ENCODE measurements at places on chromosomes 16 and 17.

DNA sequence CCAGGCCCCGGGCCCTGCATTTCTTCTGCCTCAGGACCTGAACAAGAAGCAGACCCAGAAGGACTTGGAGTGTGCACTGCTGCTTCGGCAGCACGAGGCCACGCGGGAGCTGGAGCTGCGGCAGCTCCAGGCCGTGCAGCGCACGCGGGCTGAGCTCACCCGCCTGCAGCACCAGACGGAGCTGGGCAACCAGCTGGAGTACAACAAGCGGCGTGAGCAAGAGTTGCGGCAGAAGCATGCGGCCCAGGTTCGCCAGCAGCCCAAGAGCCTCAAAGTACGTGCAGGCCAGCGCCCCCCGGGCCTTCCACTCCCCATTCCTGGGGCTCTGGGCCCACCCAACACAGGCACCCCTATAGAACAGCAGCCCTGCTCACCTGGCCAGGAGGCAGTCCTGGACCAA, 9.2 kb downstream of the HIRIP3 start:
- no peak for DNase-seq

DNA sequence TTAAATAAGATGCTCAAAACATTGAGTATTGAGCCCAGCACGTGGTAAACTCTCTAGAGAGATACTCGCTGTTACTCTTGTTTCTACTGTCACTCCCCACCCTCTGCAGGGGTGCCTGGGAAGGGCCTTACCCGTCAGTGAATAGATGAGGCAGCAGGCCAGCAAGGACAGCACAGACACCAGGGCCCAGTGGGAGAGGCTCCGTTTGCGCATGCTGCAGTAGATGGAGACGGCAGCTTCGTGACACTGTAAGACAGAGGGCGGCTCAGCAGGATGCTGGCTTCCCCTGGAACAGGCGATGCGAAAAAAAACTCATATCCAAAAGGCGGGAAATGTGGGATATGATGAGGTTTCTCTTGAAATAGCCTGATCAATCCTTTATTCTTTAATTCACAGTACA, 20.0 kb downstream of the SLC38A8 start:
- DNase-seq, result no peak

DNA sequence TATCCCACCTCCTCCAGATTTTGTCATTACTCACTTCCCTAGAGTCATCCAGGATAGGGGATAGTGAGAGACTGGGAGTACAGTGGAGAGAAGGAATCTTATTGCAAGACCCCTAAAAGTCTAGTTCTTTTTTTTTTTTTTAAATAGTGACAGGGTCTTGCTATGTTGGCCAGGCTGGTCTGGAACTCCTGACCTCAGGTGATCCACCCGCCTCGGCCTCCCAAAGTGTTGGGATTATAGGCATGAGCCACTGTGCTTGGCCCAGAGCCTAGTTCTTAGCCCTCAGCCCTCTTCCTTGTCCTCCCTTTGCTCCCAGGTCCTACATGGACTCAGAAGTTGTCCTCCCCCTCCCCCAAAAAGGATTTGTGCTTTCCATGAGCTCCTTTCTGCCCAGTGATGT, 2.7 kb upstream of the CHRNB1 start:
- DNase-seq, result no peak

GRCh38 chr17:34249061-34249460, 6.0 kb upstream of the CCL2 start:
- DNase-seq, result no peak

DNA sequence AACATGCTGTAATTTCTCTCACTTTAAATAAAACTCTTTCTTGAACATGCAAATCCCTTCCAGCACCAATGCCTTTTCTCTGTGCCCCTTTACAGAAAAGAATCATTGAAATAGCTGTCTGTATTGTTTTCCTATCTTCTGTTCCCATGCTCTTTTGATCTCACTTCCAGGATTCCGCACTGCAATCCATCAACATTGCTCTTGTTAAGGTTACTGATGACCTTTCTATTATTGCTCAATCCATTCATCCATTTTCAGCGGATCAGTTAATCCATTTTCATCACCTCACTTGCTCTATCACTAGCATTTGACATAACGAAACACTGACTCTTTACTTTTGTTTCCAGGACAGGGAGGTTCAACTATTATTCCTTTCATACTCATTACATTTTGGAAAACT, 130.5 kb downstream of the ABCA8 start:
- no peak for DNase-seq

DNA sequence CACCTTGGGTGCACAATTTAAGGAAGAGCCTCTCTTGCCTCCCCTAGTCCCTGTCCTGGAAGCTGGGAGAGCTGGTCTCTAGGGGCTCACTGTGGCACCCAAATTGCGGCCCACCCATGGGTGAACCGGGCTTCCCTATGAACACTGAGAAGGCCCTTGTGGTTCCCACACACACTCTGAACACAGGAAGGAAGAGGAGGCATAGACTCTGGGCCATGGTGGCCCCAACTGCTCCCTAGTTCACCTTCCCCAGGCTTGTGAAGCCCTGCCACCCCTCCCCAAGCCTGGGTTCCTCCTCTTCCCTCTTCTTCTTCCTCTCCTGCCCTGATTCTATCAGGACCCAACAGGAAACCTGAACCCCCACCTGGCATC, 10.5 kb downstream of the SREBF1 start:
- no peak for DNase-seq

- DNase-seq, result peak; percentile 13
These were observed 920 bp upstream of the ZCCHC14 start for GRCh38 chr16:87493608-87494280.

DNA sequence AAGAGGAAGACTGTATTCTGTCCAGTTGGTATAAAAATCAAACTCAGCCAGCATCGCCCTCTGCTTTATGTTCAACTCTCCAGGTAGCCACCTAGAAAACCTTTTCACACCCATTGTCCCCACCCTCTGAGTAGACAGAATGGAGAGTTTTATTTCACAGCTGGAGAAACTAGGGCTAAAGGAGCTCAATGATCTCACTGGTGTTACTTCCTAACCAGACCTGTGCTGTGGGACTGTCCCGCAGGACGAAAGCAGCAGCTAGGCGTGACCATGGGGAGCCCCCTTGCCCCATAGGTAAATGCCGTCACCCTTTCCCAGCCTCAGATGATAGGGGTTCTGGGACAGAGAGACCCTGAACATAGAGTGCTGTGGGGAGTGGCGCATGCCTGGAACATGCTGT, 67.7 kb downstream of the CYLD start:
- DNase-seq, result no peak

GRCh38 chr16:69494991-69495392, 70.6 kb downstream of the CYB5B start:
- no peak for DNase-seq

GRCh38 chr17:41437769-41438168, 3.0 kb downstream of the KRT38 start:
- no peak for DNase-seq

- DNase-seq, result peak; percentile 56
These were observed 1.8 kb downstream of the TNS4 start for GRCh38 chr17:40499551-40500189.

DNA sequence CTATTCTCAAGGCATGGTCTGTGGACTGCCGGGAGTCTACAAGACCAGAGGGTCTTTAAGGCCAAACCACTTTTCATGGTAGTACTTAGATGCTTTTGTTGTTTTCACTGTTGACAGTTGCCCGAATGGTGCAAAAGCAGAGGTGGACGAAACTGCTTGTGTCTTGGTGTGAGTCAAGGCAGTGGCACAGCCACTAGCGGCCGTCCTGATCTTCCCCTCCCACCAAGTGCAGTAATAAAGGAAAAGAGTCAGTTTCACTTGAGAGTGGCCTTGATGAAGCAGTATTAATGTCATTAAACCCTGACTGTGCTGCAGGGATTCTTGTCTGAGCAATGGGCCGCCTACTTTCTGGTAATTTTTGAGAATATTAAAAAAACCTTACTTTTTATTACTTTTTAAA, 109.1 kb downstream of the PRKCA start:
- no peak for DNase-seq

DNA sequence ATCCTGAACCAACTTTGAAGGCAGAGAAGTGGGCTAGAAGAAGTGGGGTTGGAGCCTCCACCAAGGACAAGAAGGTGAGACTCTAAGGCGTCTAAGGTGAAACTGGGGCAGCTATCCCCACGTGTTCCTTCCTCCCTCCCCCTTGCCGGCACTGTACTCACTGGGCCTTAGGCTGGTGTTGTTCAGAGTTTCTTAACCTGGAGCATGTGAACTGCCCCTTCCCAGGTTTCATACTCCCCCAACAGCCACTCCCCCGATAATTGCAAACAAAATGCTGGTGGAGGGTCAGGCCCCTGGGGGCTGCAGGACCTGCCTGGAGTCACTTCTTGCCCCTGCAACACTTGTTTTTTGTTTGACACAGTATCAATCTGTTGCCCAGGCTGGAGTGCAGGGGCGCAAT, 7.3 kb upstream of the SOCS3 start:
- DNase-seq, result no peak

DNA sequence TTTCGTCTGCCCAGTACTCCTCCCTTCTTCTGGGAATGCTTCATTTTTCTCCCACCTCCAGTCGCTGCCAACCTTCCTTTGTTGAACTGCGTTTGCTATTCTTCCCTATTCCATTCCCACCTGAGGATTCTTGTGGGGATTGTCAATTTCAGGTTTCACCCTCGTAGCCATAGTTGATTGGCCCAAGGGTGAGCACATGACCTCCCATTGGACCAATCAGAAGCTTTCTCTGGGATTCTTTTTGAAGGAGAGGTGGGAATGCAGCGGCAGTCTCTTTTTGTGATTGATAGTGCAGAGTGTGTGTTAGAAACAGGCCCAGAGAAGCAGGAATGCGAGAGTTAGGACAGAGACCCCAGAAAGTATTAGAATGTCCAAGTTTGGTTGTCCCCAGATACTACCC, 49.1 kb upstream of the GPRC5B start:
- DNase-seq, result no peak

- DNase-seq, result no peak
These were observed 8.6 kb downstream of the BAHCC1 start for GRCh38 chr17:81403671-81404534.

DNA sequence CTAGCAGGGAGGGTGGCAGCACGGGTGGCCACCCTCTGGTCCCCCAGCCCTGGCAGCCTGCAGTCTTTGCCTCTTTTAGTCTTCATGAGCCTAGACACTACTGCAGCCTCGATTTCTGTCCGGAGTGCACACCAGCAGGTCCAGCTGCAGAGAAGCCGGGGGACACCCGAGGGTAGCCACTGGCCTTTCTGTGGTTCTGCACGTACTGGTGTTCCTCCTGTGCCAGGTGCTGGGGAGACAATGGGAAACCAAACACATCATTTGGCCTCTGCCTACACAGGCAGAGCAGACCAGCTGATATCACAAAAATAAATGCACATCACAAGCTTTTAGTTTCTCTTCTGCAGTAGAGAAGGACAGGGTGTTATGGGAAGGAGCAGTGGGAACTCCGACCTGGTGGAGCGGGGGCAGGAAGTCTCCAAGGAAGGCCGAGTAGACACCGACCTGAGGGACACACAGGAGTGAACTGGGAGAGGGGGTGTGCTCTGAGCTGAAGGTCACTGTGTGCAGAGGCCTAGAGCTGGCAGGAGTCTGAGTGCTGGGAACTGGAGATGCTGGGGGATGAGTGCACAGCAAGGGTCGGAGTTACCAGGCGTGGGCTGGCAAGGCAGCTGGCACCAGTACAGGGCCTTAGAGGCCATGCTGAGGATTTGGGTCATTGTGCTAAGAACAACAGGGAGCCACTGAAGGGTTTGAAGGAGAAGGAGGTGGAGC, 23.1 kb downstream of the GPT2 start:
- no peak for DNase-seq

Measured in NCI-H226 (cell line).